ENCODE measurements at places on chromosomes 2 and 18. TPM values are rescaled to one million over a fixed set of nuclear protein-coding genes. Genes with fewer than 3 reads are reported as not detected.

- peaks cover 17% of the 10 kb centered on the region for H3K4me1 ChIP-seq
- H3K4me3 ChIP-seq, result no peak overlapping the region
Measured at GRCh38 chr18:58362027-58362575, 266.8 kb downstream of the ALPK2 start.

Gene MFSD6
- 50.8 TPM for total RNA-seq

DNA sequence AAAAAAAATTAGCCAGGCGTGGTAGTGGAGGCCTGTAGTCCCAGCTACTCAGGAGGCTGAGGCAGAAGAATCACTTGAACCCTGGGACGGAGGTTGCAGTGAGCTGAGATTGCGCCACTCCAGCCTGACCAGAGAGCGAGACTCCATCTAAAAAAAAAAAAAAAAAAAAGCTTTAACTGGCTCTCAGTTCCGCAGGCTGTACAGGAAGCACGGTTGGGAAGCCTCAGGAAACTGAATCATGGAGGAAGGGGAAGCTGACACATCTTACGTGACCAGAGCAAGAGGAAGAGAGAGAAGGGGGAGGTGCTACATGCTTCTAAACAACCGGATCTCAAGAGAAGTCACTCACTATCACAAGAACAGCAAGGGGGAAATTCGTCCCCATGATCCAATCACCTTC is 505.6 kb upstream of the SLC8A1 start:
- H3K4me1 ChIP-seq, result no peaks in the 10 kb centered on the region
- no peak overlapping the region for H3K4me3 ChIP-seq
- no peak overlapping the region for H3K27ac ChIP-seq
- no peaks in the 10 kb centered on the region for H3K36me3 ChIP-seq
- H3K27me3 ChIP-seq, result no peaks in the 10 kb centered on the region

- no peak for DNase-seq
- no peak overlapping the region for H3K4me3 ChIP-seq
- no peaks in the 10 kb centered on the region for H3K27me3 ChIP-seq
- H3K4me1 ChIP-seq, result no peaks in the 10 kb centered on the region
- H3K36me3 ChIP-seq, result no peaks in the 10 kb centered on the region
Measured at GRCh38 chr18:22108674-22109073, 60.7 kb upstream of the GATA6 start.

DNA sequence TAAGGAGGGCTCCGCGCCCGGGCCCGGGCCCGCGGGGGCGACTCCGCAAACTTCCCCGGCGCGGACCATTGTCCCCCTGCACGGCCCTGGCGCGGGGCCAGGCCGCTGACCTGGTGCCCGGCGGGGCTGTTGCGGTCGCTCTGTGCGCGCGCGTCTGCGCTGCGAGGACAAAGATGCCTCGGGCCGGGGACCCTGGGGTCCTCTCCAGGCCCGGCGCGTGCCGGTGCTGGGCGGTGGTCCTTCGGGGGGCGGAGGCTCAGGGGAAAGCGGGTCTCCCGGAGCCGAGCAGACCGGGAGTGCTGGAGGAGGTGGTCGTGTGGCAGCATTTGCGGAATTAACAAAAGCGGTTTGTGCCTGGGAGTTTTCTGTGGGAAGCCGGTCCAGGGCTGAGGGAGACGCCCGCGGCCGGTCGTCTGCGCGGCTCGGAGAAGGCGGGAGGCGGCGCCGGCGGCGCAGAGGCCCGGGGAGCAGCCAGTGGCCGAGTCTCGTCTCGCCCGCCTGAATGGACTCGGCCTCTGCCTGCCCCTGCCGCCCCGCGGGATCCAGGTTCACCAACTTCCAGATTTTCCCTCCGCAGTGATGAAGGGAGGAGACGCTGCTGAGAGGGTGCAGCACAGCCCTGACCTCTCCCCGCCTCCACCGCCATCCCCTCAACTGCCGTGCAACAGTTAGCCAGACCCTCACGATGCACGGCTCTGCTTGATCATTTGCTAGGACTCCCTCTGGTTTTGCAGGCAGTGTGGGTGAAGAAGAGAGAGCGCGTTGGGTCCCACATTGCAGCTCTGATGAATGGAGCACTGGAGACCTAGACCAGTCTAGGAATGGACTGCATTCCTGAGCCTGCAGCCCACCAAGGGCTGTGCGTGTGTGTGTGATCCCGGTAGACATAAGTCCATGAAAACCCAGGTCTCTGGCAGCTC is 705 bp downstream of the EFR3B start:
- H3K36me3 ChIP-seq, result no peaks in the 10 kb centered on the region
- H3K4me1 ChIP-seq, result peaks cover 15% of the 10 kb centered on the region
- peak overlapping the region; percentile 84 for H3K27ac ChIP-seq
- DNase-seq, result peak; percentile 91
- H3K27me3 ChIP-seq, result no peaks in the 10 kb centered on the region

- no peak for DNase-seq
- H3K4me1 ChIP-seq, result peaks cover 7% of the 10 kb centered on the region
- H3K4me3 ChIP-seq, result no peak overlapping the region
- H3K27ac ChIP-seq, result no peak overlapping the region
Measured at GRCh38 chr18:10143596-10143995, 229.8 kb downstream of the VAPA start.

DNA sequence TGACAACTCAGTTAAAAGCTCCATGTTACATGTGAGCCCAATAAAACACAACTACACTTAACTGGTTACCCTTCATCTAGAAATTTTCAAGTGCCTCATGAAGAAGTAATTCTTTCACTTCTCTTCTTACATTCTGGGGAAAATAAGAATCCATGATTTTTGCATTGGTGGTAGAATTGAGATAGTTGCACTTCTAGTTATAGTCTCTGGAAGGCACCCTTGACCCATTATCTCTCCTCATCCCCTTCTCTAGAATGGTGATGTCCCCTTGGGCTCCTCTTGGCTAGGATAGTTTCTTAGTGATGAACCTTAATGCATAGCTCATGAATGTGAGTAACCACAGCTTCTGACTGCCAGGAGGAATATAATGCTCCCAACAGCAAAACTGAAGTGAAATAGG is 3.6 kb downstream of the LGALSL start:
- H3K4me3 ChIP-seq, result no peak overlapping the region
- no peak for DNase-seq
- H3K4me1 ChIP-seq, result peaks cover 34% of the 10 kb centered on the region
- no peak overlapping the region for H3K27ac ChIP-seq

DNA sequence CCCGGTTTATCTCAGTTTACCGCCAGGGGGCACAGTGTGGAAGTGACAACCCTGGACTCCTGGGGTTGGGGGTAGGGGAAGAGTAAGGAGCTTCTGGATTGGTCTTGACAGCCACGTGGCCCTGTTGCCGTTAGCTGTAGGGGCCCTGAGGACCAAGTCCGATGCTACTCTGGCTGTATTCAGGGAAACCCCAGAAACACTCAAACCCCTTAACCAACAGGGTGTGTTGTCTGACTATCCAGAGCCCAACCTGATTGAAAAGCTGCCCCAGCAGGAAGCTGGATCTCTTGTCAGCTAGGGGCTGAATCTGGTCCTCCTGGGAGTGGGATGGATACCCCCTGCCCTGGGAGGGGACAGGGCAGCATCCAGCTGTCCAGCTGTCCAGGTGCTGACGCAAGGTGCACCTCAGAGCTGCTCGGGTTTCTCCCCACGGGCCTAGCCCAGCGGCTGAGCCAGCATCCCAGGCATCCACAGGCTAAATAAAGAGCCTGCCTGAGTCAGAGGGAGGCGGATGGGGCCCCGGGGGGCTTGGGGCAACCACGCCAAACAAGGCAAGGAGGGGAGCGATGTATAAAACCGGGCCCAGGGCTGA is 3.1 kb upstream of the GMPPA start:
- H3K4me1 ChIP-seq, result peaks cover 30% of the 10 kb centered on the region
- H3K27me3 ChIP-seq, result peaks cover 23% of the 10 kb centered on the region
- H3K36me3 ChIP-seq, result no peaks in the 10 kb centered on the region
- peak; percentile 46 for DNase-seq
- H3K27ac ChIP-seq, result no peak overlapping the region

DNA sequence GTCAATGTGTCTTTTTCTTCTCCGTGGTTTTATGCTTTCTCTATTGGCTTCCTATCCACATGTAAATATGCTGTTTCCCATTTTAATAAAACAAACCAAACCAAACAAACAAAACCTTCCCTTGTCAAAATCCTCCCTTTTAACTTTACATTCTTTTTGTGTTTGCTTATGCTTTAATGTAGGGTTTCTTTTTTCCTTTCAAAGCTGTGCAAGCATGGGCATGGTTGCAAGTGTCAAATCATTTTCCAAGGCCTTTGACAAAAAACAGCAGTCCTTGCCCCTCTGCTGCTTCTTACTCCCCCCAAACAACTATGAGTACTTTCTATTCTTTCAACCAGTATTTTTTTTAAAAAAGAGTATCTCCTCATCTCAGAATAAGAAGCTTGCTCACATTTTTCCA is 66.0 kb upstream of the ACYP2 start:
- DNase-seq, result no peak
- H3K4me1 ChIP-seq, result no peaks in the 10 kb centered on the region
- H3K27ac ChIP-seq, result no peak overlapping the region
- no peaks in the 10 kb centered on the region for H3K36me3 ChIP-seq
- no peaks in the 10 kb centered on the region for H3K27me3 ChIP-seq
- H3K4me3 ChIP-seq, result no peak overlapping the region
